ENCODE measurements at places on chromosomes 12 and 14.
A peak's percentile ranks its signal among the peaks of the same experiment; 100 is the strongest.

GRCh38 chr12:9634177-9634803 lies 26.6 kb upstream of the KLRB1 start:
- peak; percentile 80 for DNase-seq

GRCh38 chr12:30047516-30048254 lies 263.9 kb upstream of the TMTC1 start:
- no peak for DNase-seq

- no peak for DNase-seq
These were observed 216.5 kb downstream of the C12orf50 start for GRCh38 chr12:87812681-87813080.

- no peak for DNase-seq
These were observed 8.1 kb upstream of the GLRX5 start for GRCh38 chr14:95526483-95527386.

DNA sequence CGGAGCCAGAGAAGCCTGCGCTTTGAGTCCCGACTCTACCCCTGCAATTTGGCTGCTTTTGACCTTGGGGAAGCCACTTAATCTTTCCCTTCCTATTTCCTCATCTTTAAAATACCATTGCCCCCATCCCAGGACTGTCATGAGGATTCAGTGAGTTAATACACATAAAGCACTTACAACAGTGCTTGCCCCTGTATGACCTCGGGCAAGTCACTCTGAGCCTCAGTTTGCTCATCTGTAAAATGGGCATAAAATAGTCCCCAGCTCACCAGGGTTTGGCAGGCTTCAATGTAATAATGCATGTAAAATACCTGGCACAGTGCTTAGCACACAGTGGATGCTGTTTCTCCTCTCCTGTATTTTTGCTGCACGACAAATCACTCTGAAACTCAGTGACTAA lies 278.7 kb upstream of the PWP1 start:
- no peak for DNase-seq

DNA sequence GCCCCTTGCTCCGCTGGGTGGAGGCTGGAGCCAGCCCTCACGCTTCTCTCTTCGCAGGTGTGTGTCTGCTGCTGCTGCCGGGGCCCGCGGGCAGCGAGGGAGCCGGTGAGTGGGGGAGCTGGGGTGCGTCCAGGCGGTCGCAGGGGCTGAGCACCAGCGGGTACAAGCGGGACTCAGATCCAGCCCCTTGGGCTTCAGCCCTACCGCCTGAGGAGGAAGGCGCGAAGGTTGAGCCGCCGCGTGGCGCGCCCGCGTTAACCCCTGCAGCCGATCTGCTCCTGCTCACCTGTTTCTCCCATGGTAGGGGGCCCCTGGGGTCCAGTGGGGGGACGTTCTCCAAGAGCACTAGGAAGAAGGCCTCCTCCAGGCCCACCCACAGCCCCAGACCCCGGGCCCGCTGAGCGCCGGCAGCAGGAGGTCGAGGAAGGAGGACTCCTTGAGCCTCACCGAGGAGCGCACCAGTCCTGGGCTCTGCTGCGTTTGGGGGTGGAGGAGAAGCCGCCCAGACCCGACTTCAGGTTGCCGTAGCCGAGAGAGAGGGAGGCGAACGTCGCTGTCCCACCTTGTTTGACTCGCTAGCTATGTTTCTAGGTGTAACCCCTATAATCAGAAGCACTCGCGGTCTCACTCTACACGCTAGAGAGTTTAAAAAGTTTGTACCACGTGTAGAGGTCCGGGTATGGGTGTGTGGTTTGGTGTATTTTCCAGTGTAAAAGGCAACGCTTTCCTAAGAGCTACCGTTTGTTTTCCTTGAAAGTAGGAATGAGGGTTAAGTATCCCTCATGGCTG lies 834 bp downstream of the COCH start:
- DNase-seq: no peak

GRCh38 chr12:3101309-3102024 lies 24.3 kb downstream of the TSPAN9 start:
- DNase-seq: no peak

DNA sequence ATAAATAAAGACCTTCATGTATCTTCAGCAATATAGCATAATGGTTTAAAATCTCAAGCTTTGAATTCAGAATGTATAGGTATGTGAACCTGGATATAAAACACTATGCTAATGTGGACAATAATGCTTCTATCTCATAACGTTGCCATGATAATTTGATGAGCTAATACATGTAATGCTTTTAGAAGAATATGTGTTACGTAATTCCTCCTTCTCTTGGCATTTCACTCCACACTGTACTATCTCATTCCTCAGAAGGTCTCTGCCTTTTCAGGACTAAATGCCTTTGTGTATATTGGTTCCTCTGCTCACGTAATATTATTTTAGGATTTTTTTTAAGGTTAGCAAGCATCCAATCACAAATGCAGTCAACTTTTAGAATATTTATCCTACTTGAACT lies 86.5 kb downstream of the FOXA1 start:
- no peak for DNase-seq

- DNase-seq: no peak
These were observed 45.8 kb upstream of the TMED10 start for GRCh38 chr14:75222208-75222701.

GRCh38 chr12:64218597-64218996 lies 3.5 kb downstream of the KICS2 start:
- DNase-seq: no peak

DNA sequence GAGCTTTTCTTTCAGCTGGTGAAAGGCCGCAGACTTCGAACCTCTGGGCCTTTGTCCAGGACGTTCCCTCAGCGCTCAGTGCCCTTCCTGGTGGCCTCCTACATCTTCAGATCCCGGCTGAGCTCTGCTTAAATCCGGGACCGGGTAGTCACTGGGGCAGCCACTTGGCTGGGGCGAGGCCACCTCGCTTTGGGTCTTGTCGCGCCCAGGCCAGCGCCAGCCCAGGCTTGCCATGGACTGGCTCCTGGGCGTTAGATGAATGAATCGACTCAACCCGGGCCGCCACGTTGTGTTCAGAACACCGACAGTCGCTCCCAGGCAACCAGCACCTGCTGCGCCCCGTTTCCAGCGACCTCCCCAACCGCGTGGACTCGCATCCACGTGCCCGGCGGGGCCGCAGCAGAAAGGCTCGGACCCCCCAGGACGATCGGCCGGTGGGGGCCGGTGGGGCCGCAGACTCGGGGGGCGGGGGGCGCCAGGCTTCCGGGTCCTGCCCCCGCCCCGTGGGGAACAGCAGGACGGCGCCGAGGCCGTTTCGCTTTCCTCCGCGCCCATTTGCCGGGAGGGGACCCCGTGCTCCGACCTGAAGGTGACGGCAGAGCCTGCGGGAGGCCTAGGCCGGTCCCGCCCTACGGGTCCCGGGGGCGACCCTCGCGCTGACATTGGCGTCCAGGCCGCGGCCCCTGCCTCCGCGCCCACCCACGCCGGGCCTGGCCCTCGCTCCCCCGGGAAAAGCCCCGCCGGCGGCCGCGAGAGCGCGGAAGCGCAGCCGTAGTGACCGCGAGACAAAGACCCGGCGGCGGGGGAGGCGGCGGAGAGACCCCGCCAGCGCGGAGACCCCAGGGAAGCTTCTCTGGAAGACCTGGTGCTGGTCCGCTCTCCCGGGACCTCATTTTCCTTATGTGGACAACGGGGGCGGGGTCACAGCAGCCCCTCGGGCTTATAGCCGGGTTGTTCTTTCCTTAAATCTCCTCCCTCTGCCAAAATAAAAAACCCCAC lies 37.3 kb upstream of the RCOR1 start:
- peak; percentile 30 for DNase-seq

DNA sequence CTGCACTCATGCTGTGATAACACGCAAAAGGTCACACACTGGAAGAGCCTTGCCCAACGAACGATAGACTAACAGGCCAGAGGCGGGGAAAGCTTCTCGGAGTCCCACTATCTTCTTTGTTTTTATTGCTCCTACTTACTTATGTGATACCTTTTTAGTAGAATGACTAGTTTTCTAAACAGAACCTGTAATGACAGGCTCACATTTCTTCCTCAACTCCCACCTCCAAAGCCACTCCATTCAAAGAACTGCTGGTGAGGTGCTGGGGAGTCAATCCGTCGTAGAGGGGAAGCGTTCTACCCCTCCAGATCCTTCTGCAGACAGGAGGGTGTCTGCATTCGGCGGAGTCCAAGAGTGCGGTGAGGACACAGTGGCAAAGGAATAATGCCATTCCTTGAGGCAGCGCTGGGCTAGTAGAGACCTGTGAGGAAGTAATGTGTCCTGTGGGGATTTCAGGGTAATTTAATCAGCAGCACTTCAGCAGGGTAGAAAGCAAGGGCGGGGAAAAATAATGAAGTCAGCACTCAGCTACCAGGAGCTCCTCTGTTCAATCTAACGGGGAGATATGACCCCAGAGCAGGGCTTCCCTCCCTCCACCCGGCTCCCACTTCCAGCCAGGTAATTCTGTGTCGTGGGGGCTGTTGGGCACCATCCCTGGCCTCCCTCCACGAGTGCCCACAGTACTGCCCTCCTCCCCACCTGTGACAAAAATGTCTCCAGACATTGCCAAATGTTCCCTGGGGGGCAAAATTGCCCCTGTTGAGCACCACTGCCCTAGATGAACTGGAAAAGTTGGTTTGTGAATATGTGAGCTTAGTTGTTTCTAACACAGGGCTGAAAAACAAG lies 25.2 kb downstream of the SPRING1 start:
- no peak for DNase-seq

DNA sequence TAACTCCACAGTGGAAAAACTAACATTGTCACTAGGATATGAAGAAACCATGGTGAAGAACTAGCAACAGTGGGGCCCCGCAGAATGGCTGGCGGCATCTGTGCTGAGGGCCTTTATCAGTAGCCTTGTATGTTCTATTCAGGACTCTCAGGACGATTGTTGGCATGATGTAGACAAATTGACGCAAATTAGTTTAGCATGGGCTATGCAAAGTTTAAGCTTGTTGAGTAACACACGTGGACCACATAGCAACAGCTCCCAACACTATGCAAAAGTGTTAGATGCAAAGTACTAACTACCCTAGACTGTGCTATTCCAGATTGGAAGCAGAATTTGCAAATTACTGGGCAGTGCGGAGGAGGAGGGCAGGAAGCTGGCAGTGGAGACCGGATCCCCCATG lies 38.2 kb upstream of the TMEM263 start:
- DNase-seq: no peak

DNA sequence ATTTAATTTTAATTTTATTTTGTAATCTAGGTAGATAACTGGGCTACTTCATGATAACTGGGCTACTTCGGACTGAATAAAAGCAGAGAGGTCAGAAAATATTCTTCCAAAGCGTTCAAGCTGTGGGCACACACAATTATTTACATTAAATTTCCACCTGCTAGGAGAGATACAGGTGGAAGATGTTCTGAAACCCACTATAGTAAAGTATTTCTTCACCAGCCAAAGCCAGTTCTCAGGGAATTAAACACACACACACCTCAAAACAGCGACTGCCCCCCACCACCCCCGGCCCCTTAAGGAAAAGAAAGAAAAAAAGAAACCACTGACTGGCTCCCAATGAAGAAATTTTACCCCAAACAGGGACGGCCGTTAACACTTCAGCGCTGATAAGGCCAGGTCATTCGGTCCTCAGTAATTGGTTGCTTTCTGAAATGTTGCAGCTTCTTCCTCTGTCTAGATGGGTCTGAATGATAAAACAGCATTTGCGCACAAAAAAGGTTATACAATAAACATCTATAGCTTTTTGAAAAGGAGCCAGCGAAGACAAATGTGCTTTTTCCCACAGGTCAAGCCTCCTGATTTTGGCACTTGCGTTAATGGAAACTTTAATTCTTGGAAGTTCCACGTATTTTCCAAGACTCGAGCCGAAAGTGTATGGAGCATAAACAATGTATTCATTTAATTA lies 771 bp upstream of the KCNJ8 start:
- DNase-seq: no peak

- DNase-seq: no peak
These were observed 1.3 kb upstream of the TMEM233 start for GRCh38 chr12:119592232-119592631.

GRCh38 chr14:54348001-54348611 lies 48.7 kb upstream of the CDKN3 start:
- no peak for DNase-seq

- DNase-seq: no peak
These were observed 87.0 kb downstream of the TRMT5 start for GRCh38 chr14:60893911-60894310.
